ENCODE measurements at places on chromosomes 7 and 10. TPM values are rescaled to one million over a fixed set of nuclear protein-coding genes. Genes with fewer than 3 reads are reported as not detected.
A peak's percentile ranks its signal among the peaks of the same experiment; 100 is the strongest.

- peaks cover 12% of the 10 kb centered on the region for H3K36me3 ChIP-seq
- H3K27ac ChIP-seq, result no peak overlapping the region
- H3K27me3 ChIP-seq, result no peaks in the 10 kb centered on the region
Observed at GRCh38 chr10:99888622-99889021, 106.2 kb downstream of the ABCC2 start.

DNA sequence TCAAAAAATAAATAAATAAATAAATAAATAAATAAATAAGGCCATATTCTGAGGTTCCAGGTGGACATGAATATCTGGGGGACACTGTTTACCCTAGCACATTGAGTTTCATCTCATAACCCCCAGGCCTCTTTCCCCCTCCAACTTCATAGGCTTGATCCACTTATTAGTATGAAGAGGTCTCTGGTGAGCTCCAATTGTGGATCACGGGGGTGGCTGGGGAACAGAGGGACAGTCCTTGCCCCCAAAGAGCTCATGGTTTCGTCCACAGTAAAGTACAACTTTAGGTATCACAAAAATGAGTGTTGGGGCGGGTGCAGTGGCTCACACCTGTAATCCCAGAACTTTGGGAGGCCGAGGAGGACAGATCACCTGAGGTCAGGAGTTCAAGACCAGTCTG is 93.4 kb upstream of the TNRC18 start:
- H3K27ac ChIP-seq, result no peak overlapping the region
- no peak for DNase-seq
- peaks cover 19% of the 10 kb centered on the region for H3K4me1 ChIP-seq
- H3K4me3 ChIP-seq, result no peak overlapping the region

SLC18A3 gene
- total RNA-seq, result not detected

CALD1 gene
- 97.5 TPM for total RNA-seq

GRCh38 chr10:103111031-103111917 is 81.8 kb downstream of the NT5C2 start:
- no peak overlapping the region for H3K27ac ChIP-seq
- H3K36me3 ChIP-seq, result peaks cover 8% of the 10 kb centered on the region
- no peaks in the 10 kb centered on the region for H3K4me1 ChIP-seq
- H3K27me3 ChIP-seq, result no peaks in the 10 kb centered on the region
- no peak overlapping the region for H3K4me3 ChIP-seq

DNA sequence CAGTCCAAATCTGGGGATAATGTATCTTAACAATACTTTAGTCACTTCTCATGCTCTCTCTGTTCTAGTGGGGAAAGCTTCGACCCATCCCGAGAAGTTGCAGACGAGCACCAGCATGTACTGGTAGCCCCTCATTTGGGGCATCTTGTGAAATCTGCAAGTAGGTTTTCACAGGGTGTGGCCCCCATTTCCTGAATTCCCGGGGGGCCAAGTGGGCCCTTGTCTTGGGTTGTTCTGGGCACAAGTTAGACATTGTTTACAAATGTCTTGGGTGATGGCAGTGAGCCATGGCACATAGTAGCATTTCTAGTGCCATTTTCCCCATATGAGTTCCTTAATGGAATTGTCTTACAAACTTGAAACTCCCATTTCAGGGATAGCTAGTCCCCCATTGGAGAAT is 216.7 kb upstream of the KCND2 start:
- no peak for DNase-seq
- no peak overlapping the region for H3K4me3 ChIP-seq
- H3K36me3 ChIP-seq, result no peaks in the 10 kb centered on the region
- H3K4me1 ChIP-seq, result peaks cover 45% of the 10 kb centered on the region
- H3K27me3 ChIP-seq, result no peaks in the 10 kb centered on the region

DNA sequence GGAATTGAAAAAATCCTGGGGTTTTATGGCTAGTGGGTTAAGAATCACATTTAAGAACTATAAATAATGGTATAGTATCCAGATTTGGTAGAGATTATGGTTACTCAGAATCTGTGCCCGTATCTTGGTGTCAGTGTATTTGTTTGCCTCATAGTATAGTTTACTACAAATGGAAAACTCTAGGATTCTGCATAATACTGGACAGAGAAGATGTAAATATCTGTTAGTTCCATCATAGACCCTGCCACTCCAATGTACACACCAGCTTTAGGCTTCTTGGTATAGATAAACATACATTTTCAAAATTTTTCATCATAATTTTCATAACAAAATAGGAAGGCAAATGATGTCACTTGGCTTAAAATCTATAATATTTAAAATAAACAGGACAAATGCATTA is 108.1 kb downstream of the CFTR start:
- no peaks in the 10 kb centered on the region for H3K36me3 ChIP-seq
- H3K27ac ChIP-seq, result no peak overlapping the region
- no peaks in the 10 kb centered on the region for H3K27me3 ChIP-seq
- DNase-seq, result no peak

DNA sequence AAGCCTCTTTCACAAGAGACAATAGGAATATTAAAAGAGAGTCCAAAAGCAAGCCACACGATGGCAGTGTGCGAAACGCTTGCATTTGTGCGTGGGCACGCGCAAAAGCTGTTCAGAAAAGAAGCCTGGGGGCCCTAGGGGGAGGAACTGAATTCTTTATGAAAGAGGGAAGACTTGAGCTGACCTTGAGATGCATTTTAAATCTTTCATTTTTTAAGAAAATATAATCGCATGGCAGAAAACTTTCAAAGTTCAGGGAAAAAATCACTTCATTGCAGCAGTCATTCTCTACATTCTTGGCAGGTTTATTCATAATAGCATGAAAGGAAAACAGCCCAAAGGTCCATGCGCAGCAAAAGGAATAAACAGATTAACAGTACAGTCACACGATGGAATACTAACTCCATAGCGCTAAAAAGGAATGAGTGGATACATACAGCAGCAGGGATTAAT is 206.5 kb upstream of the PRKCQ start:
- H3K4me1 ChIP-seq, result no peaks in the 10 kb centered on the region
- H3K27me3 ChIP-seq, result no peaks in the 10 kb centered on the region
- H3K4me3 ChIP-seq, result no peak overlapping the region
- H3K36me3 ChIP-seq, result no peaks in the 10 kb centered on the region
- no peak for DNase-seq
- no peak overlapping the region for H3K27ac ChIP-seq

PGAM1 gene
- total RNA-seq, result 177 TPM

DNA sequence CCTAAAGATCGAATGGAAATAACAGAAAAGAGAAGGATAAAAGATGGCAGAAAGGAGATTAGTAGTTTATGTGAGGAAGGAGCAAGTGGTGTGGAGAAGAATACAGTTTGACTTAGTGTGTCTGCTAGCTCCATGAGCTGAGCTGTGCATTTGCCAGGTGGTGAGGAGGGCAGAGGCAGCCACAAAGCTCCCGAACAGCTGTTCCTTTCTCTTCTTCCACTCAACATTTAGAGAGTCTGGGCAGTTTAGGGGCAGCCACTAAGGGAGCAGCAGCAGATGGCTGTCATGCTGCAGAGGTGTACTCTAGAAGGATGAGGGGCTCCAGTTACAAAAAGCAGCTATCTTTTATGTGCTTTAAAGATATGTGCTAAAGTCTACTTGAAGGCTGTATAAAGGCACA is 674.4 kb downstream of the GRM8 start:
- no peak overlapping the region for H3K4me3 ChIP-seq
- H3K4me1 ChIP-seq, result 0 out of 2 replicates have a peak, but pooled peaks cover 7% of the 10 kb centered on the region
- no peaks in the 10 kb centered on the region for H3K27me3 ChIP-seq
- no peak for DNase-seq

DNA sequence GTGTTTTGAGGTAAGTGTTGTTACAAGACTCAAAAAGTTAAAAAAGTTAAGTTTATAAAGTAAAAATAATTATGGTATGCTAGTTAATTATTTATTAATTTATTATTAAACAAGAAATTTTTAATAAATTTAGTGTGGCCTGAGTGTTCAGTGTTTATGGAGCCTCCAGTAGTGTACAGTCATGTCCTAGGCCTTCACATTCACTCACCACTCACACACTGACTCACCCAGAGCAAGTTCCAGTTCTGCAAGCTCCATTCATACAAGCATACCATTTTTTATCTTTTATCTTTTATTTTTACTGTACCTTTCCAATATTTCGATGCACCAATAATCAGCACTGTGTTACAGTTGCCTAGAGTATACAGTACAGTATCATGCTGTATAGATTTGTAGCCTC is 381.2 kb upstream of the MGMT start:
- H3K4me1 ChIP-seq, result no peaks in the 10 kb centered on the region
- no peak overlapping the region for H3K4me3 ChIP-seq
- H3K27me3 ChIP-seq, result no peaks in the 10 kb centered on the region
- DNase-seq, result no peak
- no peak overlapping the region for H3K27ac ChIP-seq
- no peaks in the 10 kb centered on the region for H3K36me3 ChIP-seq

- no peak for DNase-seq
- H3K27ac ChIP-seq, result no peak overlapping the region
- no peak overlapping the region for H3K4me3 ChIP-seq
- peaks cover 12% of the 10 kb centered on the region for H3K36me3 ChIP-seq
Observed at GRCh38 chr7:77316219-77316978, 99.8 kb downstream of the GSAP start.

GRCh38 chr10:80927419-80928078 is 389.8 kb downstream of the SH2D4B start:
- no peaks in the 10 kb centered on the region for H3K27me3 ChIP-seq
- H3K36me3 ChIP-seq, result no peaks in the 10 kb centered on the region
- no peak overlapping the region for H3K27ac ChIP-seq
- no peak for DNase-seq
- H3K4me1 ChIP-seq, result no peaks in the 10 kb centered on the region

- 0 out of 2 replicates have a peak, but pooled peaks cover 3% of the 10 kb centered on the region for H3K27me3 ChIP-seq
- no peak for DNase-seq
- H3K27ac ChIP-seq, result no peak overlapping the region
- peak overlapping the region; percentile 43 for H3K4me3 ChIP-seq
- H3K36me3 ChIP-seq, result no peaks in the 10 kb centered on the region
- H3K4me1 ChIP-seq, result peaks cover 13% of the 10 kb centered on the region
Observed at GRCh38 chr7:28955718-28956607, 2.2 kb downstream of the TRIL start.
